AG09319 (cell line): ENCODE measurements at places on chromosomes 13 and 19.

- no peak for DNase-seq
Observed at GRCh38 chr13:76724421-76724820, 161.8 kb downstream of the KCTD12 start.

DNA sequence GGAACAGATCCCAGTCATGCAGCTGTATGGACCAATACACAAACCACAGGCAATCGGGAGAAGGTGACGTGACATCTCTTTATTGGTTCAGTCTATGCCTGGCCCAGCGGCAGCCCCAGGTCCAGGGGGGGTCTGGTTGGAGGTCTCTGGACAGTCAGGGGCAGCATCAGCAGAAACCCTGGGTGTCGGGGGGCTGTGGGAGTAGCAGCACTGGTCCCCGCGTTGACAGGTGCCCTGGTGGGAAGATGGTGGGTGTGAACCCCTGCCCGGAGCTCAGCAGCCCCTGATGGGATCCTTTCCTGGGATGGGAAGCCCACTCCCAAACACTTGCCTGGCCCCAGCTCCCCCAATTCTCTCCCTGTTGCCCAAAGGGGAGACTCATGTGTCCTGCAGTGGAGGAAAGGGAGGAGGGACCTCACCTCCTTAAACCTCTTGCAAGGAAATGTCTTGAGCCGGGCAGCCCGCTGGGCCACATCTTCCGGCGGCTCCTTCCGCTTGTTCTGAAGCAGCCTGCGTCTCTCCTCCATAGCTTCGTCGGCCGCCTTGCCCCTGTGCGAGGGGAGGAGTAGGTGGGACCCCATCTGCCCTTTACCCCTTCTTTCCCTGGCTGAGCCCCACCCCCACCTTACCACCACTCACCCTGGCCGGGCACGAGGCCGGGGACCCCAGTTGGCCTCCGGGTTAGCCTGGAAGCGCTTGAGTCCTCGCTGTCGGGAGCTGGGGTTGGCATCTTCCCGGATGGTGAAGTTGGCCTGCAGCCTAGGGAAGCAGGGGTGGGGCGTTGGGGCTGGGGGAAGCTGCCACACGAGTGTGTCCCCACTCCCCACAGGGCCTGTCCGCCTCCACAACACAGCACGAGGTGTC, 2.4 kb upstream of the LYL1 start:
- no peak for DNase-seq

DNA sequence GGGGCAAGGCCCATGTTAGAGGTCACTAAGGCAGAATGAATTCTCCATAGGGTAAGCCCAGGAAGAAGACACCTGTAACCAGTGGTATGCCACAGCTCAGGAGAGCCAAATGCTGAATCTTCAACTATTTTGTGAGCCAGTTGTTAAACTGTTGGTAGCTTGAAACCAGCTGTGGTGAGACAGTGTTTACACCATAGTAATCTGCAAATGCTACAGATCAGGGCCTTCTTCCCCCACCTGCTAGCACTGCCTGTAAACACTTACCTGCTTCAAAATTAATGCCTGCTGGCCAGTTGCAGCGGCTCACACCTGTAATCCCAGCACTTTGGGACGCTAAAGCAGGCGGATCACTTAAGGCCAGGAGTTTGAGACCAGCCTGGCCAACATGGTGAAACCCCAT, 12.1 kb downstream of the FBXL12 start:
- no peak for DNase-seq

- no peak for DNase-seq
Observed at GRCh38 chr19:50512112-50512998, 1.4 kb downstream of the ASPDH start.

- DNase-seq: no peak
Observed at GRCh38 chr13:48231080-48231479, 1.9 kb upstream of the ITM2B start.
